ENCODE measurements at places on chromosomes 3 and 15.

DNA sequence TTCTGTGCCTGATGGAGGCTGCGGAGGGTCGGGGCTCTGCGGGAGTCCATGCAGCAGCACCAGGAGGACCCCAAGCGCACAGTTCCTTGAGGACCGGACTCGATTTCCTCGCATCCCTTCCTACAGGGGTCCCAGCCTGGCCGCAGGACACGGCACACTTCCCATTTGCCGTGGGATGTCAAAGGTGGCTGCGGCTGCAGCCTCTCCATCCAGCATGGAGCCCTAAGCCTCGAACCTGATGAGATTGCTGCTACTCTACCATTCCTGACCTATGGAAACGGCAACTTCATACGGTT lies 40.6 kb downstream of the RGMA start:
- no peak for DNase-seq

DNA sequence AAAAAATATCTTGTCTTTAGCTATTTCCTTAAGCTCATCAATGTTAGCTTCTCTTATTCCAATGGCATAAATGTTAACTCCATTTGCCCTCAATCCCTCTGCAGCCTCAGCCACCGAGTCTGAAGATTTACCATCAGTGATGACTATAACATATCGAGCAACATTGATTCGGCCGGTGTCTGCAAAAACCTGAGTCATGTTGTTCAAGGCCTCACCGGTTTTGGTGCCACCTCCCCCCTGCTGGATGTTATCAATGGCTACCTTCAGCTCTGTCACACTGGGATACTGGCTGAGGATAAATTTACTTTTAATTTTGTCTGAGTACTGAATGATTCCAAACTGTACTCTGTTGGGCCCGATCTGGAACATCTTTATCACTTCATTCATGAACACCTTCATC lies 41.0 kb upstream of the CAPN7 start:
- no peak for DNase-seq

GRCh38 chr3:54427941-54428871 lies 305.9 kb downstream of the CACNA2D3 start:
- DNase-seq, result no peak

DNA sequence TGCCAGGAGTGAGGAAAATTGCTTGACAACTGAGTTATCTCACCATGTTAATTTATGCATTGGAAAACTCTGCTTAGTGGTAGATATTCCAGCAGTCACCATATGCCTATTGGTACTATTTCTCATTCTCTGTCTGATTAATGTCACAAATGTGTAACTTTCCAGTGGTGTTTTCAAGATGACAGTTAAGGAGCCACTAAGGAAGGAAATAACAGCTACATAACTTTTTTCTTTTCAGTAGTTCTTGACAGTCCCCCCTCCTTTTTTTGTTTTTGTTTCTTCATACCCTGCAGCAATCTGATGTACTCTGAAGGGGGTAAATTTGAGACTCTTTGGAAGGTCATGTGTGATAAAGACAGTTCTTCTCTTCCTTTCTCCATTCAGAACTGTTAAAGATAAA lies 13.1 kb downstream of the RASA2 start:
- DNase-seq, result no peak

- DNase-seq, result no peak
These were observed 10.9 kb downstream of the GPD1L start for GRCh38 chr3:32117320-32117719.

GRCh38 chr3:49006408-49007067 lies 653 bp upstream of the WDR6 start:
- DNase-seq, result no peak

- DNase-seq, result no peak
These were observed 38.8 kb upstream of the BNC1 start for GRCh38 chr15:83323296-83323711.

Measured in type B pancreatic cell (in vitro differentiated cells).